PC-9 (cell line): ENCODE measurements at places on chromosomes 1 and 21. TPM values are rescaled to one million over a fixed set of nuclear protein-coding genes. Genes with fewer than 3 reads are reported as not detected.
A peak's percentile ranks its signal among the peaks of the same experiment; 100 is the strongest.

DNA sequence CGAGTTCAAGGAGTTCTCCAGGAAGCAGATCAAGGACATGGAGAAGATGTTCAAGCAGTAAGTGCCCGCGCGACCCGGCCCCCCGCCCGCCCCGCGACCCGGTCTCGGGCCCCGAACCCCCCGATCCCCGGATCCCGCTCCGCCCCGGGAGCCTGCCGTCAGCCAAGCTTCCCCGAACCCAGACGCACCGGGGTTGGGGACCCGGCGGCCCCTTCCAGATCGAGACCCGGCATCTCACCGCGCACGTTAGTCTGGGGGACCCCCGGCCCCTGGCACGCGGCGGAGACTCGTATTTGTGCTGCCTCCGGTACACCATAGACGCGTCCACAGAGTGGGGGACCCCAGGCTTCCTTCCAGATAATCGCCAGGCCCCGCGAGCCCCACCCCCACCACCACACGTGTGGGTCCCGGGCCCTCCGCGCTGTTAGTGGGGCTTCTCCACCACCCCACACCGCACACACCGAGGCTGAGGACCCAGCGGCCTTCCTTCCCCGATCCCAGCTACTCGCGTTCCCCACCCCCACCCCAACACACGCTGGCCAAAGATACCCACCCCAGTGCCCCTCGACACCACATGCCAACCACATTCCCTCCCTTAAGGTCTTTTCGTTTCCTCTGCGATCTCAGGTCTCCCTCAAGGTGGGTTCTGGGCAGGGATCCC, 665 bp downstream of the EFHD2 start:
- no peaks in the 10 kb centered on the region for H3K27me3 ChIP-seq
- peaks cover 22% of the 10 kb centered on the region for H3K4me1 ChIP-seq
- peak overlapping the region; percentile 75 for H3K4me3 ChIP-seq
- 0 out of 2 replicates have a peak, but pooled peaks cover 2% of the 10 kb centered on the region for H3K36me3 ChIP-seq

- H3K4me3 ChIP-seq: no peak overlapping the region
- no peaks in the 10 kb centered on the region for H3K4me1 ChIP-seq
- H3K36me3 ChIP-seq: no peaks in the 10 kb centered on the region
Measured at GRCh38 chr1:185449378-185450059, 132.5 kb upstream of the IVNS1ABP start.

- peaks cover 36% of the 10 kb centered on the region for H3K36me3 ChIP-seq
- peaks cover 23% of the 10 kb centered on the region for H3K4me1 ChIP-seq
- H3K27ac ChIP-seq: no peak overlapping the region
- DNase-seq: no peak
Measured at GRCh38 chr1:62439652-62440371, 3.0 kb downstream of the USP1 start.

PTPRC gene
- total RNA-seq: 0.58 and 0.79 TPM in 2 replicates

DNM3 gene
- 0.78 and 1.7 TPM in 2 replicates for total RNA-seq

ITLN2 gene
- not detected in 2 replicates for total RNA-seq

- DNase-seq: no peak
- no peak overlapping the region for H3K27ac ChIP-seq
- no peak overlapping the region for H3K4me3 ChIP-seq
- H3K36me3 ChIP-seq: no peaks in the 10 kb centered on the region
- no peaks in the 10 kb centered on the region for H3K27me3 ChIP-seq
Measured at GRCh38 chr1:180585994-180586359, 27.2 kb downstream of the OVAAL start.

PRRX1 gene
- total RNA-seq: not detected in 2 replicates

- peaks cover 29% of the 10 kb centered on the region for H3K4me1 ChIP-seq
- H3K27me3 ChIP-seq: no peaks in the 10 kb centered on the region
- no peak overlapping the region for H3K4me3 ChIP-seq
- no peak for DNase-seq
- H3K36me3 ChIP-seq: no peaks in the 10 kb centered on the region
Measured at GRCh38 chr1:19650416-19651140, 6.5 kb downstream of the NBL1 start.

OLFM3 gene
- not detected in 2 replicates for total RNA-seq

DNA sequence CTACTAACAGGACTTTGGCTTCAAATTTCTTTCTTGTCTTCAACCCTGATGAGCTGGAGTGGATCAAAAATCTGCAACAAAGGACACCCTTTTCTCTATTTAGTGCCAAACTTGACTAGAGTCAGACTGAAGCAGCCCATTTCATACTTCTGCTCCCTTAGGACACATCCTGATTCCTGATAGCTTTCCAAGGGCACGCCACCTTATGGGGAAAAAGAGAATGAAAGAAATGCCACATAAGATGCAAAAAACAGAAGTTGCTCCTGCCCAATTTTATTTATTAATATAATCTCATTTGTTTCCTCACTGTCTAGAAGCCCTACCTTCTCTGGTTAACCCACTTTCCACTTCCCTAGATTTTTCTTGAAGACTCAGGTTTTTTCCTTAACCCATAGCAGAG, 72.7 kb upstream of the NBPF4 start:
- H3K27me3 ChIP-seq: no peaks in the 10 kb centered on the region
- no peaks in the 10 kb centered on the region for H3K36me3 ChIP-seq
- H3K27ac ChIP-seq: no peak overlapping the region
- H3K4me1 ChIP-seq: no peaks in the 10 kb centered on the region
- H3K4me3 ChIP-seq: no peak overlapping the region

DNA sequence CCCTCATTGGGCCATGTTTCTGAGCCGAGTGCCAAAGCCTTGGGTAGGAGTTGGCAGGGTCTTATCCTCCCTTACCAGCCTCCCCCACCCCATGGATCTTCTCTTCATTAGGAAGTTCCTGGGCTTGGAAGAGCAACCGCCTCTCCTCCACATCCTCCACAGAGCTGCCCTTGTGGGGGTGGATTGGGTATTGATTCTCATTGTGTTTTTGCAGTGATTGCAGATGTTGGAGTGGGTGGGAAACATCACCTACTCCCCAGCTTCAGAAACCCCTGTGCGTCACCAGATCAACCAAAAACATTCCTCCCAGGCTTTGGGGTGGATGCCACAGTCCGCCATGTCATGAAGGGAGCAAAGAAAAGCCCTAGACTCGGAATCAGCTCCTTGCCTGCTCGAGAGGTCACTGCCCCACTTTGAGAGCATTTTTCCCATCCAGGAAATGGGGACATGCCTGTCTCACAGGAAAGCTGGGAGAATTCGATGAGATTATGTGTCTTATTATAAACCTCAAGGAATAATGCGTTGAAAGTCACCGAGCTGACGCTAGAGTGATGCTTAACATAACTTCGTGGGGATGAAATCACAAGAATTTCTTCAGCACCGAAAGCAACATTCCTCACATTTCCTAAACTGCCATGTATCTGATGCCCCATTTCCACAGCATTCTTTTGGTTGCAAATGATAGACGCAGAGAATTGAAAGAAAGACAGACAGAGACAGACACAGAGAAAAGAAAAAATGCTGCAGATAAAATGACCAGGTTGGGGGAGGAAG, 44.7 kb upstream of the ZBTB40 start:
- peaks cover 13% of the 10 kb centered on the region for H3K4me1 ChIP-seq
- H3K4me3 ChIP-seq: no peak overlapping the region
- no peak for DNase-seq

CLCNKA gene
- total RNA-seq: 1.0 and 1.1 TPM in 2 replicates

CD48 gene
- not detected in 2 replicates for total RNA-seq

FAM72D gene
- total RNA-seq: 8.3 TPM in 2 replicates

- no peaks in the 10 kb centered on the region for H3K27me3 ChIP-seq
- no peak overlapping the region for H3K4me3 ChIP-seq
- peaks cover 10% of the 10 kb centered on the region; the same call in 1 of the 2 replicates for H3K4me1 ChIP-seq
- no peak for DNase-seq
- no peaks in the 10 kb centered on the region for H3K36me3 ChIP-seq
Measured at GRCh38 chr1:203091761-203092330, 6.0 kb upstream of the MYOG start.

DNA sequence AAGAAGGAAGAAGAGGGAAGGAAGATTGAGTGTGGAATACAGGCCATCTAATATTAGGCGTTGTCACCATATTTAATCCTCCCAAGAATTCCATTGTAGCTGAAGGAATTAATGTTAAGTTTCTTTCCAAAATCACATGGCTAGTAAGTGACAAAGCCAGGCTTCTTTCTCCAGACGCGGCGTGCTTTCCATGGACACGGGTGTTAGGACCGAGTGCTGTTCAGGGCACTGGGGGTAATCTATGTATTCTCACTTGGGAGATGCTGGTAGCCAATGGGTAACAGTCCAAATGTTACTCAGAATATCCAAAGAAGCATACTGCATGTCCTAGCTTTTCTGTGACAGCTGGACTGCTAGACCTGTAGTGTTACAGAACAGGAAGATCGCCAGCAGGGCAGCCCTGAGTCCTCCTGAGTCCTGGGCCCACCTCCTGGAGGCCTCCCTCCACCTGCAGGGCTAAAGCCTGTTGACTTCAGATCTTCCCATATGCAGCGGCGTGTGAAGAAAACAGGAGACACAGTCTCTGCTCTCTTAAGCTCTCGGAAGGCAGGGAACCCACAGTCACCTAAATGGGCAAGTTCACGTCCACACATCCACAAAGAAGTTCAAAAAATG, 5.3 kb downstream of the IGSF9 start:
- no peaks in the 10 kb centered on the region for H3K27me3 ChIP-seq
- H3K4me1 ChIP-seq: peaks cover 44% of the 10 kb centered on the region
- H3K4me3 ChIP-seq: no peak overlapping the region
- 0 out of 2 replicates have a peak, but pooled peaks cover 4% of the 10 kb centered on the region for H3K36me3 ChIP-seq

USH2A gene
- not detected in 2 replicates for total RNA-seq
